Renal cortical epithelial cell (primary cell): ENCODE measurements at places on chromosomes 7 and 10. TPM values are rescaled to one million over a fixed set of nuclear protein-coding genes. Genes with fewer than 3 reads are reported as not detected.

Gene BMS1
- 20.3 and 26.5 TPM in 2 replicates for total RNA-seq

Gene NKX2-3
- total RNA-seq: not detected in 2 replicates

GRCh38 chr10:14405076-14406065 is 74.6 kb upstream of the FRMD4A start:
- peak; percentile 64 for DNase-seq

DNA sequence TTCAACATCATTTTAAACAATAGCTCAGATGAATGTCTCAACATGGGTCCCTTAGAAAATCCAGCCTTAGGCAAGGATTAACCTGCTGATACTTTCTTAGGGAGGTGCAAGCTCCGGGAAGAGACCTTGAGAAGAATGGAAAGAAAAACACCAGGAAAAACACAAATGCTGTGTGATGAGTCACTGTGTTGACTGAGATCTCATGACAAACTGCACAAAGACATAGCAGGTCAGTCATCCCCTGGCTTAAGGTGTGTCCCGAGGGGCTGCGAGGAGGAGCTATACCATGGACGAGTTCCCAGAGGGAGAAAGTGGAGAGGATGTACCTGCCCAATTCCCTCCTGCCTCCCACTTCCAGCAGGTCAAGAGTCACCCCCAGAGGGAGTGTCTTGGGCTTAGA is 98.0 kb downstream of the TEX36 start:
- DNase-seq: peak; percentile 41

Gene PTN
- 0.45 and 4.7 TPM in 2 replicates for total RNA-seq

GRCh38 chr7:44541876-44542610 is 913 bp upstream of the NPC1L1 start:
- no peak for DNase-seq

Gene ACTA2
- 11.3 and 83.4 TPM in 2 replicates for total RNA-seq

- DNase-seq: no peak
Observed at GRCh38 chr10:44921506-44921905, 10.4 kb downstream of the TMEM72 start.

Gene MMRN2
- total RNA-seq: 0.55 and 3.6 TPM in 2 replicates

Gene COL1A2
- total RNA-seq: 7.3 and 237 TPM in 2 replicates

DNA sequence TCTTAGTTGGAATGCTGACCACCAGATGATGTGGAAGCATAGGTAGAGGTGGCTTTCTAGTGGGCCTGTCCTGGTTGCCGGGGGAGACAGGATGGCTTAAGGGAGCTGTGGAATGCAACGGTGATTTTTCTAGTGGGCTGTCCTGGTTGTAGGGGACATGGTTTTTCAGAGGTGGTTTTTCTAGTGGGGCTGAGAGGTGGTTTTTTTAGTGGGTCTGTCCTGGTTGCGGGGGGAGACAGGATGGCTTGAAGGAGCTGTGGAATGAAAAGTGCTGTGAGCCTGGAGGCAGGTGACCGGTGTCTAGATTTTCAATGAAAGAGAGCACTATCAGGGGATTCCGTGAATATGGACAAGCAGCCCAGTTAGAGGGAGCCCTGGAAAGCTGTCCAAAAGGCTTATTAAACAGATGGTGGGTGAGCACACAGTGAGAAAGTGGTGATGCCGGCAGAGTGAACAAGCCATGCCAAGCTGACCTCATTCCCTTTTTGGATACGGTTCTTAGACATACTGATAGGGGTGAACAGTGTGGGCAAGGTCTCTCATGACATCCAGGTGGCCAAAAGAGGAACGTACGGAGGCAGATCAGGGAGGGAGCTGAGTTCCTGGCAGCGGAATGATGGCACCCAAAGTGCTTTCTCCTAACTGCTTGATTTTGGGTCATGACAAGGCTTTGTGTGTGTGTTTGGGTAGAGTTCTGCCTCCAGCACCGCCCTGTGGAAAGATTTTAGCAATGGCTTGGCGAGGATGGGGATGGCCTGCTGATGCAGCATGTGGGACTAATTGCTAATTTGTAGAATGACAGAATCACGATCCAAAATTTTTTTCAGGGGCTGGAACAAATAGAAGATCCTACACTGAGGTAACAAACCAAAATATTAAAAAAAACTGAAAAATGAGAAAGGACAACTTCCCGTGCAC is 126.6 kb downstream of the TMEM178B start:
- DNase-seq: no peak

Gene IRF5
- 5.4 and 7.7 TPM in 2 replicates for total RNA-seq

DNA sequence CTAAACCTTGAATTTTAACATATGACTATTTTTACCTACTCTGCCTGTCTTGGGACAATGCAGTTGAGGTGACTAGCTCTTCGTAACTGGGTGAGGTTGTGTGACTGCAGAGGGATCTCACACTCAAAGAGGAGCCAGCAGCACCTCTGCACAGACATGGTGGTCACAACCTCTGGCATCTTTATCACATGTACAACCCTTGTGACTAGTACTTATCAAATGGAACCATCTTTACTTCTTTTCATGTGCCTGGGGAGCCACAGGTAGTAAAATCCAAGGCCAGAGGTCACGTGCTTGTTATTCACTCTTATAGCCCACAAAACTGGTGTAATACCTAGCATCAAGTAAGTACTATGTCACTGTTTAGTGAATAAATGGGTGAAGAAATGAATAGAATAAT is 244.3 kb downstream of the COBL start:
- no peak for DNase-seq

Gene CACNA2D1
- 14.2 and 15.0 TPM in 2 replicates for total RNA-seq

DNA sequence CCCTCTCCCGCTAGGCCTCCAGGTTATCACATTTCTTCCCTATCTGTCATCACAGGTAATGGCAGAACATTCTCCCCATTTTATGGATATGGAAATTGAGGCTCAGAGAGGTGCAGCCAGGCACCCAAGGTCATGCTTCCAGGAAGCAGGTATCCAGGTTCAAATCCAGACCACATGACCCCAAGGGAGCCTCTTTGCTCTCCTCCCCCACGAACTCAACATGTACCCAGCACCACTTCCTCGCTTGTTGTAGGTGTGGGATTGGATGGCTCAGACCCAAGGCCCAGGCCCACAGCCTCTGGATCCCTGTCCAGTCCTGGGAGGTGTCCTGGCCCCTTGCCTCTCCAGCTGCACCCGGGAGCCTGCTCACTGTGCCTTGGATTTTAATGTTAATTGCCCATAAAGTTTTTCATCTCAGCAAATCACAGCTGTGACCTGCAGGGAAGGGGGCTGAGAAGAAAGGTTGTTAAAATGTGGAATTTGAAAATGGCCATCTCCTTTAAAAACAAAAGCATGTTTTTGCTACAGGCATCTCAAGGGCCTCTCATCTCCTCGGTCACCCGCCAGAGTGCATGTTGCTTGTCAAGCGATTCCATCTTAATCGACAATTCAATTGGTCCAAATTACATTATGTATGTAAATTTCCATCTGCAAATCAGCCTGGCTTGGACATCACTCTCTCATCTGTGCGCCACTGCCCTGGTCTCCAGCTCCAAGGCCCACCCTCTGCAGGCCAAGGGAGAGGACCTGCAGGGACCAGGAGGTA is 205.4 kb upstream of the ZMIZ1 start:
- DNase-seq: no peak

GRCh38 chr10:44435196-44435595 is 50.3 kb upstream of the CXCL12 start:
- DNase-seq: no peak

DNA sequence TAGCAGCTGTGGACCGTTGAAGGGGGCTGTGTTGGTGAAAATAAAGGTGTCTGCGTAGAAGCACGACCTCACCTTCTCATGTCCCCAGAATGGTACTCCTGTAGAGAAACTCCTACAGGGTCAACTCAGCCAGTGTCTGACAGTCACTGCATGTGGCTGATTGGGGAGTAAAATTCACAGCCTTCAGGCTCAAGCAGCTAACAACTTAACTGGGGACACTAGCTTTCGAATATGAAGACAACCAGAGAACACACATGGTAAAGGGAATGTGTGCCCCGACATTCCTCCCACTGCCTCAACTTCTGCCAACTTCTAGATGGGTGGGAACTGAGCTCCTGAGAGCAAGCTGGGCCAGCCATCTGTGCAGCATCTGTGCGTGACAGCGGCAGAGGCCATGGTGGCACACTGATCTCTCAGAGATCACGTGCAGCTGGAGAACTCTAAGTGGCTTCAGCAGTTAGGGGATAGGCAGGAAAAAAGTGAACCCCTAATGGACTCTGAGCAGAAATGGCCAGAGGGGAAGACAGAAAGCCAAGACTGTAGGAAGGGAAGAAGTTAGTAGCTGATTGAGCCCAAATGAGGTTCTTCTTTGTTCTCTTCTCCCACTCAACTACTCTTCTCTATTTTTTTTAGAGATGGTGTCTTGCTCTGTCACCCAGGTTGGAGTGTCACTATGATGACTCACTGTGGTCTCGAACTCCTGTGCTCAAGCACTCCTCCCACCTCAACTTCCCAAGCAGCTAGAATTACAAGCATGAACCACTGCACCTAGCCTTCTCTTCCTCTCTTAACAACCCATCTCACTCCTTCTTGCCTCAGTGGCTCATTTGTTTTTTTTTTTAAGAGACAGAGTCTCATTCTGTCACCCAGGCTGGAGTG is 280.8 kb downstream of the ZEB1 start:
- no peak for DNase-seq

Gene WDFY4
- under 0.01 TPM in 1 of 2 replicates, not detected in the other for total RNA-seq

Gene SORCS1
- under 0.01 TPM in 1 of 2 replicates, not detected in the other for total RNA-seq

- no peak for DNase-seq
Observed at GRCh38 chr10:87664276-87664701, 4.6 kb downstream of the PAPSS2 start.

Gene MYL7
- not detected in 2 replicates for total RNA-seq

GRCh38 chr7:108109221-108109908 is 20.8 kb downstream of the LAMB4 start:
- peak; percentile 59 for DNase-seq

Gene EN2
- total RNA-seq: 0.05 TPM in 1 of 2 replicates, not detected in the other

DNA sequence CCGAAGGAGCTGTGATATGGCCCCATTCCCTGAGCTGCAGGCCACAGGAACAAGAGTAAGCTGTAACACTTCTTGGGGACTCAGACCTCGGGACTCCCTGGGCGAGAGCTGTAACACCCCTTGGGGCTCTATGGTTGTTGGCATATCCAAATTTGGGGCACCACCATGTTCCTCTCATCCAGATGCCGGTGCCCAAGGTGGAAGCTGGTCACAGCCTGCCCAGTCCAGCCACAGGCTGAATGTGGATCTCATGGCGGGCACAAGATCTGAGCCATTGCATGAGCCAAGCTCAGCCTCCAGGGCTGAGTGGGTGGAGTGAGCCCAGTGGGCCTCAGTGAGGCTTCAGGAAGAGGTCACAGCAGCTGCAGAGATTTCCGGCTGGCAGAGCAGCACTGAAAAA is 78.9 kb downstream of the TMEM106B start:
- no peak for DNase-seq

DNA sequence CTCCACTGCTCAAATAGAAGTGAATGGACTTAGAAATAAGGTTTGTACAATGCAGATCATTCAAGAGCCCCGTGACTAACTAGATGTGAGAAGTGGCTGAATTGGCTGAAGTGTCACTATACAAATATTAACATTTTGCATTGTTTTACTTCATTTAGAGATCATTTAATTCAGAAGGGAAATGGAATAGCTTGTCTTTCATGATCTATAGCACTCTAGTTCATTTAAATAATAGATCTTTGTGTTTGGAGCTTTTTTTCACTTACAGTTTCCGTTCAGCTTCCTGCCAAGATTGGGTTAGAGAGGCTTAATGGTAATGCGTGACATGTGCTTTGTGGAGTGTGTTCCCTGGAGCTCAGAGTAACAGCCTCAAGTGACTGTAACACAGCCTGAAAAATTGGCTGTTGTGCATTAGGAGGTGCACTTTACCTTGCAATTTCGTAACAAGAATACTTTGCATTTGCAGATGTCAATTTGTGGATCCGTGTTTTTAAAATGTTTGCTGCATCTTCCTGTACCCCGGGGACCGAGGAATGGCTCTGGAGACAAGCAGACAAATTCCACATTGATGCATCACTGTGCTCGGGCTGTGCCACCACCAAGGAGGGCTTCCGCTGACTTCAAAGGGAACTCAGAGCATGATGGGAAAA is 170.3 kb downstream of the NRP1 start:
- no peak for DNase-seq

DNA sequence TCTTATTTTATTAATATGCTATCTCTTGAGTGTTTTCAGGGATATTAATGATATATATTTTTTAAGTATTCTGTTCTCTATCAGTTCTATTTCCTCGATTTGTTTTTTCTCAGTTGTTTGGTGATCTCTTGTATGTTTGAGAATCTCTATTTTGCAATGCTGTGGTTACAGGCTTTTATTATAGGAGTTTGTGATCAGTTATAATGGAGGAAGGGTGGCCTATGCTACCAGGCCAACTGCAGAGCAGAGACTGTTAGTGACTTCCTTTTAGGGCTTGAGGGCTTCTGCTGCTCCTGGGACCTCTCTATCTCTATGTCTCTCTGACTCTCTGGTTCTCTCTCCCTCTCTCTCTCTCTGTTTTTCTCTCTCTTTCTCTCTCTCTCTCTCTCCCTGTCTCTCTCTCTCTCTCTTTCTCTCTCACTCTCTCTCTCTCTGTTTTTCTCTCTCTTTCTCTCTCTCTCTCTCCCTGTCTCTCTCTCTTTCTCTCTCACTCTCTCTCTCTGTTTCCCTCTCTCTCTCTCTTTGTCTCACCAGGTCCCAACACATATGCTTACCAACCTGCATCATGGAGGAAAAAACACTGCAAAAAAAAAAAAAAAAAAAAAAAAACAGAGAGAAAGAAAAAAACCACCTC is 69.4 kb upstream of the CAV2 start:
- peak; percentile 47 for DNase-seq
